Activated CD4-positive, CD25-positive, alpha-beta regulatory T cell (primary cell): ENCODE measurements at places on chromosomes 4 and X.

DNA sequence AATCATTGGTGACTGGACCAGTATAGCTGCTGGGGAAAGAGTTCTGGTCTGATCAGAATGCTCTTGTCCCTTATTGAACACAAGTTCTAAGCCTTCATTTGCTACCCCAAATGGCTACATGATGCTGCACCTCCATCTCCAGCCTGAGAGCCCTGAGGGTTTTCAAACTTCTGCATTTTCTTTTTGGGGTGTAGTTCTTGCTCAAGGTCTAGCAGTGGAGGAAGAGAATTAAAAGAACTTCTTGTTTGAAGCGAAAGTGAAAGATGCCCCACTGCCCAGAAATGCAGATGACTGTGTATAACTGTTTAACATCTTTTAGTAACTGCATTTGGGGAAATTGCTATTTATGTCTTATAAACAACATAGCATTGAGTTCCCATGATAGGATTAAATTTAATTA lies 38.5 kb downstream of the LAMTOR3 start:
- no peak for DNase-seq

GRCh38 chrX:133580625-133581024 lies 165.3 kb upstream of the GPC4 start:
- no peak for DNase-seq

GRCh38 chr4:17635056-17635455 lies 20.6 kb downstream of the MED28 start:
- DNase-seq, result no peak

GRCh38 chrX:154873329-154873728 lies 12.8 kb upstream of the F8A1 start:
- DNase-seq, result no peak

DNA sequence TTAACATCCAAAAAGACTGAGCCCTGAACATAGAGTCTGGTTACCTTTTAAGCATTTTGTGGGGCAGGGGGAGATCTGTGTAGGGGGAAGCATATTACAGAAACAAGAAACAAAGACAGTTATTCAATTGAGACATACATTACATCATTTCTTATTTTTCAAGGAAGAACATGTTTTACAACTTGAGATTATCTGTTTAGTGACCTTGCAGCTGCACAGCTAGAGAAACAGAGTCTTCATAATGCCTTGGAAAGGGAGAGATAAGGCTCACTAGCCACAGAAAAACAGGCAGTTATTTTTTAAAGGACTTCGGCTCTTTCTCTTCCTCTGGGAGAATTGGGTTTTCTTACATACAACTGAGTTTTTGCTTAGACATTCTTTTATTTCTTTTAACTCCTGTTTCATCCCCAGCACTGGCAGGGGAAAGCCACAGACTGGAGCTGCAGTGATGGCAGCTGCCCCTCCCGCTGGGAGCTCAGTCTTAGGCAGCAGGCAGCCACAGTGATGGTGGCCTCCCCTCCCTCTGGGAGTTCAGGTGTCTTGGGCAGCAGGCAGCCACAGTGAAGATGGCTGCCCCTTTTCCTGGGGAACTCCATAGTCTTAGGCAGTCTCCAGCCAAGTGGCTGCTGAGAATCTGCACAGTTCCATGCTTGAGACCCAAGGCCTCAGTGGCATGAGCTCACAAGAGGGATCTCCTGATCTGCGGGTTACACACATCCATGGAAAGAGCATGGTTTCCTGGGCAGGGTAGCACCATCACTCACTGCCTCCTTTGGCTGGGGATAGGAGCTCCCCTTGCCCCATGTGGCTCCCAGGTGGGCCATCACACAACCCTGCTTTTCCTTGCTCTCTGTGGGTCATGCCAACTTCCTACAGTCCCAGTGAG lies 19.4 kb upstream of the TMPRSS11F start:
- DNase-seq, result no peak

DNA sequence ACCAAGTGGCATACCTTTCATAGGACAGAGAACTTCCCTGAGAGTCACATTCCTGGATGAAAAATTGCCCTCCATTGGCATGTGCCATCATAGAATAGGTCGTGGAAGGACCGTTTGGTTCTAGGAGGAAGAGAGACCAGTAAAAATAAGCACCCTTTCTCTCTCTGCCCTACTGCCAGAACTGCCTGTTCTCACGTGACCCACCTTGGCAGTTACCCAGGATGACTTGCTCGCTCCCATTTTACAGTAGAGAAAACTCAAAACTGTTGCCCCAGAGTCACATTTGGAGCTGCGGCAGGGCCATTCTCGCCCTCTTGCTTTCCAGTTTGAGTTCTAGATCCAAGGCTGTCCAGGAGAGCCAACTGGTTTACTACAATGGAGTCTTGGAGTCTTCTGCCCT lies 1.1 kb upstream of the NLGN3 start:
- DNase-seq, result no peak

DNA sequence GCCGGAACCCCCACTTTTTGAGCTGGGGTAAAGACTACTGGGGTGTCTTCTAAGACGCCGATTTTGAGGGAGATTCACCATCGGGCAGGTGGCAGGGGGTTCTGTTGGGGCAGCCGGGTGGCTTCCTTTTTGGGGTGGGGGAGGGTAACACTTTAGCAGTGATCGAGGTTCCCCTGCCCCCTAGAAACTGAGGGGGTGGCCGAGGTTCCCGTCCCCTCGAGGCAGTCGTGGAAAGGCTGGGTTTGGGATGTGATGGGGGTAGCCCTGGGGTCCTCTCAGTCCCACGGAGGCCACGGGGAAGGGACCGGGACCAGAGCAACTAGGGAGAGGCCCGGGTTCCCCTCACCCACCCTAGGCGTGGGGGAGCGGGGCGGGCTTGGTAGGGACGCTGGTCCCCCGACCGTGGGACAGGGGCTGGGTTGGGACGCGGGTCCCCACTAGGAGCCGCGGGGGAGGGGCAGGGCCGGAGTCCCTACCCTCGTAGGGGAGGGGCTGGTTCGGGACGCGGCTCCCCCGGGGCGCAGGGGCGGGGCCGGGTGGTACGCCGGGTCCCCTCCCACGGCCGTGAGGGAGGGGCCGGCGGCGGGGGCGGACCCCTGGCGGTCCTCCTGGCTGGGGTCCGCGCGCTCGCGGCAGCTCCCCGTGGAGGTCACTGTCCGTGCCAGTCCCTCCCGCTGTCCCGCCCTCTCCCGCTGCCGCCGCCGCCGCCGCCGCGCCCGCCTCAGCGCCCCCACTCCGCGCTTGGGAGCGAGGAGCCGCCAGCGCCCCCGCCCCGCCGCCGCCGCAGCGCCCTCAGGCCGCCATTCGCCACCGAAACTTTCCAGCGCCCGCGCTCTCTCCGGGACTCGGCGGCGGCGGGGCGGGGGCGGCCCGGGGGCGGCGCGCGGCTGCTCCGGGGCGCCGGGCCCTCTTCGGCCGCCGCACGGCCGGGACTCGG lies at the start of gene TBL1X:
Gene TBL1X (plus strand): TSS at position 624 of the 937 bp plus-strand sequence. CDS start 188,529 bp downstream, outside the sequence.
- DNase-seq, result peak; percentile 14

- DNase-seq, result no peak
Observed at GRCh38 chrX:123814343-123814742, 45.5 kb upstream of the XIAP start.

- DNase-seq, result no peak
Observed at GRCh38 chr4:103415801-103416200, 217.7 kb upstream of the CENPE start.

DNA sequence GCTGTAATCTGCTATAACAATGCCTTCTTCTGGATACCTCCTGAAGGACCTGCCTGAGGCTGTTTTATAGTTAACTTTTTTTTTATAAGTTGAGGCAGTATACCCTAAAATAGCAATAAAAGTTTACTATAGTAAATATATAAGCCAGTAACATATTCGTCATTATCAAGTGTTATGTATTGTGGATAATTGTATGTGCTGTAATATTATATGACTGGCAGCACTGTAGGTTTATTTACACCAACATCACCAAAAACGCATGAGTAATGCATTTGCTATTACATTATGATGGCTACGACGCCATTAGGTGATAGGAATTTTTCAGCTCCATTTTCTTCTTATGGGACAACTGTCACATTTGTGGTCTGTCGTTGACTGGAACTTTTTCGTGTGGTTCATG lies 237.2 kb upstream of the PITX2 start:
- no peak for DNase-seq

- DNase-seq, result no peak
Observed at GRCh38 chr4:123398853-123399626, 2.4 kb downstream of the SPRY1 start.

DNA sequence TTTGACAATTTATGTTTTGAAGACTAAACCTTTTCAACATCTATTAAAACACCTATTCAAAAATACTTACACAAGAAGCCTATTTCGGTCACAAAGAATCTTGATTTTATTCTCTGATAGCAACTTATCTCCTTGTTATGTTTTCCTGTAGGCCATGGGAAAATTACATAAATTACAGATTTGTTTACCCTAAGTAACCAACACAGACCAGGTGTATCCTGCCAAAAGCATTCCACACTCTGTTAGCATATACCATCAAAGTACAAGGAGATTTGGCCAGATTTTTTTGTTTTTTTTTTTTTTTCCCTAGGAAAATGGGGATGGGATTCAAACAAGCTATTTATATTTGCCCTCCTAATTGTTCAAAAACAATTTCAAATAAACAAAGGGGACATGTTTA lies 497.9 kb upstream of the MAGEB18 start:
- no peak for DNase-seq

- DNase-seq, result no peak
Observed at GRCh38 chr4:80911458-80911857, 119.0 kb upstream of the BMP3 start.

DNA sequence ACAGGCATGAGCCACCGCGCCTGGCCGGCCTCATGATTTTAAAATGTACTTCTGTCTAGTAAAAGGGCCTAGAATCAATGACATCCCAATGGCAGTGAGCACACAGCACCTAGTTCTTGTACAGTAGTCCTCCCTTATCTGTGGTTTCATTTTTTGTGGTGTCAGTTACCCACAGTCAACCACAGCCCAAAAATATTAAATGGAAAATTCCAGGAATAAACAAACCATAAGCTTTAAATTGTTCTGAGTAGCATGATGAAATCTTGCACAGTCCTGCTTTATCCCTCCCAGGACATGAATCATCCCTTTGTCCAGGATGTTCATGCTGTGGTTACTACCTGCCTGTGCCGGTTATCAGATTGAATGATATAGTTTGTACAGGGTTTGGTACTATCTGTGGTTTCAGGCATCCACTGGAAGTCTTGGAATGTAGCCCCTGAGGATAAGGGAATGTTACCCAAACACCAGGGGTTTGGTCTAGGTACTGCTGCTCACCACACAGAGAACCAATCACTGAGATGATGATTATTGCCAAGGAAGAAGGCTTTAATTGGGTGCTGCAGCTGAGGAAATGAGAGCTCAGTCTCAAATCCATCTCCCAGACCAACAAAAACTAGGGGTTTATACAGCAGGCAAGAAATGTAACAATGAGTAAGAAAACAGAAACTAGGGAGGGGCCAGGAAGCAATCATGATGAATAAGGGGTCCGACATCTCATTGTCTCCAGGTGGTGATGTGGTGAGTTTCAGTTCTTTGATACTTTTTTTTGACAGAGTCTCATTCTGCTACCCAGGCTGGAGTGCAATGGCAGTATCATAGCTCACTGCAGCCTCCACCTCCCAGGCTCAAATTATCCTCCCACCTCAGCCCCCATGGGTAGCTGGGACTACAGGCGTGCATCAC lies 16.2 kb upstream of the FHL1 start:
- DNase-seq, result no peak

DNA sequence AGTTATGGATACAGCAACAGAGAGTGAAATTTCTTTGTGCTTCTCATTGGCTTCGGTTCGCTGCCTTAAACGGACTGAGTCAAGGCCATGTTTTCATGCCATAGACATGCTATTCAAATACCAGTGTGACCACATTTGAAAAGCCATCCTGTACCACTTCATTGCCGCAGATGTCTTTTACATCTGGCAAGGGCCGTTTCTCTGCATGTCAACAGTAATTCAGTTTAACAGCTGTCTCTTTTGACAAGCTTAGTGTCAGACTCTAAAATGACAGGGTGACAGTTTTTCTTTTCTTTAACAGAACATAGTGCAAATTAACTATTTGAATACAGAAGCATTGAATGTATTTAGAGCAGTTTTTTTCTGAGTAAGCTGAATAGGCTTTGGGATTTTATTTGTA lies 362.2 kb upstream of the POU3F4 start:
- no peak for DNase-seq

DNA sequence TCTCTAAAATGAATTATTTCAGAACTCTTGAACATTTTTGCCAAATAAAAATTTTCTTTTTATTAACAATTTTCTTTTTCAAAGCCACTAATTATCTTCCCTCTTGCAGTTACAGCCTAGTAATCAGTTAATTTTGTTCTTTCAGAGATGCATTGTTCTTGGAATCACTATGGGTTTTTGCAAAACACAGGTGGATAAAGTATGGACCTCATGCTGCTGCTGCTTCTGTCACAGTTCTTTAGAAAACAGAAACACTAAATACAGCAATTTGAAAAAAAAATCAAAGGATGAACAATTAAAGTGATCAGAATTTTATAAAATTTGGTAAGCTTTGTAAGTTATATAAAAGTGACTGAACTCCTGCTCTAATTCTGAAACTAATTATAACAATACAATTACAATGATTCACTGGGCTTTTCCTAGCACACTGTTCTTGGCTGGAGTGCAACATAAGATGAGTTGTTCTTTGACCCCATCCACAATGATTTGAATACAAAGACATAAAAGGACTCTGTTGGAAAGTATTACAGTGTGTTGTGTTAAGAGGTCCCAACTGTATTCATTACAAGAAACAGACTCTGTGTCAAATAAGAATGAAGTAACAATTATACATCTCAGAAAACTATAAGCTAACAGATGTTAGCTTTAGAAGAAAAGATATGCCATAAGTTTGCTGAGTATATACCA lies 59.4 kb upstream of the GK2 start:
- DNase-seq, result no peak

- DNase-seq, result no peak
Observed at GRCh38 chr4:41644915-41645295, 103.6 kb downstream of the PHOX2B start.

GRCh38 chr4:38184404-38184803 lies 224.2 kb downstream of the PTTG2 start:
- no peak for DNase-seq

DNA sequence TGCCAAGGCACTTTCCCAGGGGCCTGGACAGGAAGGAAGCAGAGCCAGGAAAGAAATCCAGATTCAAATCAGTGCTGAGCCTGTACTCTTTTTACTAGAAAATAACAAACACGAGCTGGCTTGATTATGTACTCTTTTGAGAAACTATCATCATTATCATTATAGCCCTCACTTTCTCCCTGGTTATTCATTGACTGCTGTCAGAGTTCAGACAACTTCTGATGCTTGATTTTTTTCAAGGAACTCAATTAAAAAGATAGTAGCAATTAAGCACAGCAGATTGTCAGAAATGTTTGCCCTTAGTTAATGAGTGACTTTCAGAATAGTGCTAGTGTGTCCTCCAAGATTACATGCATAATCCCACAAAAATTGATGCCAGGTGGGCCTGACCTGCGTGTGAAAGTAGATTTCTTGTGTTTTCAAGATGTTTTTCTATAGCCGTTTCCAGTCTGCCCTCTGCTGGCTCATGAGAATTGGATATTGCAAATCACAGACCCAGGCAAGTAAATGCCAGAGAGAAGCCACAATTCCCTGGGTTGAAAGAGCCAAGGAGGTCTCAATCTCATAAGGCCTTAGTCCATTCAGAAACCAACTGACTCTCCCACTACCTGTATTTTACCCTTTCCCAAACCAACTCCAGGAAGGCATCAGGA lies 14.3 kb upstream of the PNPLA4 start:
- no peak for DNase-seq

GRCh38 chr4:157700898-157701694 lies 471.7 kb downstream of the GASK1B start:
- no peak for DNase-seq

GRCh38 chr4:105548483-105548882 lies 3.9 kb upstream of the ARHGEF38 start:
- DNase-seq, result no peak

- DNase-seq, result no peak
Observed at GRCh38 chrX:153812220-153812619, 17.8 kb downstream of the SSR4 start.
